ENCODE measurements at places on chromosomes 12 and 14.

DNA sequence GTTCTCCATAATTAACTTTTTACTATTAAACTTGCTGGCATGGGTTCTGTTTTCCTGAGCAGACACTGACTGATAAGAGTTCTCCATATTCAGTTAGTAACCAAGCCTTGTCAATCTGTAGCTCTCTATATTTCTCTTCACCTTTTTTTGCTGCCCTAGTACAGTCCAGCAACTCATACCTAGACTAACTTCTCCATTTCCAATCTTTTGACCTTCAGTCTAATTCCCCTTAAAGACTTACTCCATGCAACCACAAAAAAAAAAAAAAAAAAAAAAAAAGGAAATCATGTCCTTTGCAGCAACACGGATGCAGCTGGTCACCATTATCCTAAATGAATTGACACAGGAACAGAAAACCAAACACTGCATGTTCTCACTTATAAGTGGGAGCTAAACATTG, 125.7 kb upstream of the KRAS start:
- no peak for DNase-seq

GRCh38 chr14:29232153-29232552, 465.6 kb downstream of the FOXG1 start:
- DNase-seq, result no peak

GRCh38 chr14:77151918-77152588, 10.5 kb upstream of the ZDHHC22 start:
- no peak for DNase-seq

- DNase-seq, result no peak
These were observed 97.4 kb downstream of the C12orf75 start for GRCh38 chr12:105427883-105428282.

GRCh38 chr14:21974741-21975140, 301.1 kb upstream of the OR4E1 start:
- no peak for DNase-seq

GRCh38 chr12:66679461-66680084, 697 bp upstream of the GRIP1 start:
- no peak for DNase-seq

- DNase-seq, result no peak
These were observed 68.1 kb downstream of the ETV6 start for GRCh38 chr12:11717519-11717961.

DNA sequence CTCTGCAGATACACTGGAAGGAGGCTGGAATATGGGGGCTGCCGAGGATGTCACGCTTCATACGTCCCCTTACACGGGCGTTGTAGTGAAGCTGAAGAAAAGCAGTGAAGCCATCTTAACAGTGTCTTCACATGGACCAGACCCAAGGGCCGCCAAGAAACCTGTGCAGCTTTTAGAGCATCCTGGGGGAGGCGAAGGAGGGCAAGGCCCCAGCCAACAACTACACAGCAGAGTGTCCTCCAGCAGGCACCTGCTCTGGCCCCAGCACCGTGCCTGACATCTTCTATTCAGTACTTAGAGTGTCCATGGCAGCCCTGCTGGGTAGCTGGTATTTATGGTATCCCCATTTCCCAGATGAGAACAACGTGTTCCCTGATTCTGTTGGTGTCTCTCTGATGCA, 48.9 kb upstream of the RIN3 start:
- DNase-seq, result no peak

- no peak for DNase-seq
These were observed 145.9 kb upstream of the SLCO1C1 start for GRCh38 chr12:20549108-20549719.

DNA sequence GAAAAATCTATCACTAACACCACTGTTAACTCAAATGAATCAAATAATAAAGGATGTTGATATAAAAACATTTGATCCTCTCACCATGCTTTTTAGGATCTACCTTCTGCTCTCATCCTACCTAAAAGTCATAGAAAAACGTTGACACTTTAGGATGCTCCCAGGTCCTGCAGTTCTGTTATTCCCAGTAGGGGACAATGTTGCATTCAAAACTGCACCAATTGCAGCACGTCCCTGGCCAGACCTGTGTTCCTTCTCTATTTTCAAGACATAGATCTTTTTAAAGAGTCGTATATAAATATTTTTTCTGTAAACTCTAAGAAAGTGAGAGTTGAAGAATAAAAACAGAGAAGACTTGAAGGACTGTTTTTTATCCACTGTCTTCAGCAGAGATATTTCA, 8.8 kb downstream of the AICDA start:
- DNase-seq, result no peak

GRCh38 chr12:60415351-60415750, 819.5 kb downstream of the SLC16A7 start:
- no peak for DNase-seq

- DNase-seq, result no peak
These were observed 46.2 kb upstream of the JDP2 start for GRCh38 chr14:75381642-75382041.

GRCh38 chr12:27185234-27186021, 58.7 kb upstream of the STK38L start:
- DNase-seq, result no peak

DNA sequence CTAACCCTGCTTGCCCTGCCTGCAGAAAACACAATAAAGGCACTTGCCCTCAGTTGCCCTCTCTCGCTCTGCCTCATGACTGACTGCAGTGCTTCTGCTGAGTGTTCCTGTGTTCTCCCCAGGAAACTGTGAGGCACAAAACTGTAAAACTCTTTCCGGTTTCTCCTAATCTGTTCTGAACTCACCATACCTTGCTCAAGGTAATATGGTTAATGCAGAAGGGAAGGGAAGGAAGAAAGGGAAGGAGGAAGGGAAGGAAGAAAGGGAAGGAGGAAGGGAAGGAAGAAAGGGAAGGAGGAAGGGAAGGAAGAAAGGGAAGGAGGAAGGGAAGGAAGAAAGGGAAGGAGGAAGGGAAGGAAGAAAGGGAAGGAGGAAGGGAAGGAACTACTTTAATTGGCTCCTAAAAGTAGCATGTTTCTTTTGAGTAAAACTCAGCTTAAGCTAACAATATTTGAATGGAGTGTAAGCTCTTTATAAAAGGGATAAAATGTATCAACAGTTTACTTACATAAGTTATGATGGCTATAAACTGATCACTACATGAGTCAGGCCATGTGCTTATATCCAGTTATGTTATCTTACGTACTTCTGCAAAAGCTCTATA, 334.0 kb upstream of the CLEC14A start:
- DNase-seq, result no peak

GRCh38 chr14:95234426-95234825, 77.1 kb upstream of the DICER1 start:
- no peak for DNase-seq

DNA sequence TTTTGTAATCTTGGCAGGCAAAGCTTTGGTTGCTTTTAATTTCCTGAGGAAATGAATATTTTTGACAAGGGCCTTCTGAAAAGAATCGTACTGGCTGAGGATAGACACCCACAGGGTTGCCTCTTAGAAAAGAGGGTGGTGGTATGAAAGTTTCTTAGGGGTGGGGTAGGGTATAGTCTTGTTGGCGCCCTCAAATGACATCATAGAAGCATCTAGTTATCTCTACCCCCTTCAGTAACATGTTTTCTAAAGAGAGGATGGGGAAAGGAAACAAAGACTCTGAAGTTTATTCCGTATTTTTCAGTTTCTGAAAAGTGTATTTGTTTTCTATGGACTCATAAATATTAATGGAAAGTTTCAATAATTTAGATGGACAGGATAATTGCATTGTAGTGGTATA, 13.7 kb downstream of the PRKCH start:
- DNase-seq, result no peak

GRCh38 chr12:94855853-94856252, 147.6 kb downstream of the NDUFA12 start:
- no peak for DNase-seq

DNA sequence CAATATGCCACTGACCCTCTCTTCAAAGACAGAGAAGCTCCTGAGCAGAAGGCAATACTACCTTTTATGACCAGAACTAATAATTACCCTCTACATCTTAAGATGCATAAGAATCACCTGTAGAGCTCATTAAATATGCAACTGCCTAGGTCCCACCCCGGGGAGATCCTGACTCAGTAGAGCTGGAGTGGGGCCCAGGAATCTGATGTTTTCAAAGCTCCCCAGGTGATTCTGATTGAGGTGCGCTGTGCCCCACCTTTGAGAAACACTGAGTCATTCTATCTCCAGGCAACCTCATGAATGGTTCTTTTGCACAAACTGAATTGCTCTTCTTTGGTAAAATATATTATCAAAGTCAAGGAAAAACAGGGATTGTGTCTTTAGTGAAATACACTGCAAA, 149.3 kb upstream of the BMP4 start:
- no peak for DNase-seq

GRCh38 chr12:68832504-68832867, 24.5 kb downstream of the MDM2 start:
- no peak for DNase-seq

All from stimulated activated CD4-positive, alpha-beta T cell treated with anti-CD3 and anti-CD28 coated beads, TNF-alpha, amount 100 ng/mL, for 48 hours (primary cell).